Large intestine (tissue), 12 donors: ENCODE measurements at places on chromosomes 16 and 17.

- DNase-seq, result no peak
Observed at GRCh38 chr16:17801068-17801467, 330.3 kb upstream of the XYLT1 start.

GRCh38 chr17:65100316-65101140 is 36.6 kb upstream of the RGS9 start:
- peak; percentile 71 for DNase-seq

- no peak for DNase-seq
Observed at GRCh38 chr17:69269131-69269998, 40.7 kb upstream of the ABCA10 start.

GRCh38 chr16:76441876-76442275 is 164.7 kb downstream of the CNTNAP4 start:
- no peak for DNase-seq

- no peak for DNase-seq
Observed at GRCh38 chr16:54417384-54417783, 130.8 kb upstream of the IRX3 start.

DNA sequence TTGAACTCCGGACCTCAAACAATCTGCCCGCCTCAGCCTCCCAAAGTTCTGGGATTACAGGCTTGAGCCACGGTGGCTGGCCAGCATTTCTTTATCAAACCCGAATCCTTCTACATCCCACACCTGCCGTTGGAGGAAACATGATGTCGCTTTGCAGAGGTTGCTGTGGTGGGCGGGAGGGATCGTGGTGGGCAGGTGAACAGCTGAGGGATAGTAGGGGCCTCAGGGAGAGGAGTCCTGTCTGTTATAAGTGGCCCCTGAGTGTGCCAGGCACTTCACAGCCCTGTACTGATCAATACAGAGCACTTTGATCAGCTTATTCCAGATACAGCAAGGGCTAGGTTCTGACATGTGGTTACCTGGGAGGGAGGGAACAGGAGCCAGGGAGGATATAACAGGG is 76.5 kb downstream of the CYLD start:
- DNase-seq, result no peak
